ENCODE measurements at places on chromosomes 12 and 14.

DNA sequence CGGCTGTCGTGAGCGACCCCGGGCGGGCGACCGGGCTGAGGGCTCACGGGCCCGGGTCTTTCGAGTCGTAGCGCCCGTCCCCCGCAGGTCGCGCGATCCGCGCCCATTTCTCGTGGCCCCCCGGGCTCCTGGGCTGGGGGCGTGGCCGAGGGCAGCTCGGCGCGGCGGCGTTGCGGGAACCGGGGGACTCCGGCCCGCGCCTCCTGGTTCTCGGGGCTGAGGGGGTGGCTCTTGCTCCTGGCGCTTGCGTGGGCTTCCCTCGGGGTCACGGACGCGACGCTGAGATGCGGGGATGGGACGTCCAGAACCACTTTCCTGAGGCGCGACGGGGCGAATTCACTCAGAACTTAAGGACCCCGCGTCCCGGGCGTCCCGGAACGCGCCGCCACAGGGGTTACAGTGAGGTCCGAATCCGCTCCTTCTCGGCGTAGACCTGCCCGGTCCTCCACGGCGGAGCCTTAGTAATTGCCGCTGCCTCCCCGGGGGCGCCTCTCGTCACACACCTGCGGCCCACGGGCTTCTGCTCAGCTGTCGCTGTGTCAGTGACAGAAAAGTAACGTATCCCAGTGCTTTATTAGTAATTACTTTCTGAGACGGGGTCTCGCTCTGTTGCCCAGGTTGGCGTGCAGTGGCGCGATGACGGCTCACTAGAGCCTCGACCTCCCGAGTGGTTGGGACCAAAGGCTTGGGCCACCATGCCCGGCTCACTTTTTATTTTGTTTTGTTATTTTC lies 606 bp downstream of the EP400 start:
- peak; percentile 15 for DNase-seq

DNA sequence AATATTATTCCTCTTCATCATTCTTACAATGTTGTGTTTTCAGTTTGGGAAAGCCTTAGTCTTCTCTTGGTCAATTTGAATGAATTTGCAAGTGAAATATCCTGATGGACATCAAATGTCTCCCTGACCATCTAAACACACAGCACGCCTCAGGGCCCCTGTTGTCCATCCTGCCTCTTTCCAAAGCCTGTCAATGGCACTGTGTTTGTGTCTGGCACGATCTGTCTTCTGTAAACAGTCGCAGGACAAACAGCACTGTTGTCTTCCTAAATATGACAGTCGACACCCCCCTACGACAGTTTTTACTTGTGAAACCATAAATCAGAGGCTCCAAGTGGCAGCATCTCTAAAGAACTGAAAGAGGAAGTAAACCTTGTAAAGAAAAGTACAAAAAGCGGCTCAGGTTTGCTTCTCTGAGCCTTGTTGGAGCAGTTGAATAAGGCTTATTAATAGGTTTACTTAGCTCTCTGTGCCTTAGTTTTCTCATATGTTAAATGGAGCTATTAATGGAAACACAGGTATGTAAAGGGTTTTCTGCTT lies 285.8 kb downstream of the NRXN3 start:
- DNase-seq = no peak

DNA sequence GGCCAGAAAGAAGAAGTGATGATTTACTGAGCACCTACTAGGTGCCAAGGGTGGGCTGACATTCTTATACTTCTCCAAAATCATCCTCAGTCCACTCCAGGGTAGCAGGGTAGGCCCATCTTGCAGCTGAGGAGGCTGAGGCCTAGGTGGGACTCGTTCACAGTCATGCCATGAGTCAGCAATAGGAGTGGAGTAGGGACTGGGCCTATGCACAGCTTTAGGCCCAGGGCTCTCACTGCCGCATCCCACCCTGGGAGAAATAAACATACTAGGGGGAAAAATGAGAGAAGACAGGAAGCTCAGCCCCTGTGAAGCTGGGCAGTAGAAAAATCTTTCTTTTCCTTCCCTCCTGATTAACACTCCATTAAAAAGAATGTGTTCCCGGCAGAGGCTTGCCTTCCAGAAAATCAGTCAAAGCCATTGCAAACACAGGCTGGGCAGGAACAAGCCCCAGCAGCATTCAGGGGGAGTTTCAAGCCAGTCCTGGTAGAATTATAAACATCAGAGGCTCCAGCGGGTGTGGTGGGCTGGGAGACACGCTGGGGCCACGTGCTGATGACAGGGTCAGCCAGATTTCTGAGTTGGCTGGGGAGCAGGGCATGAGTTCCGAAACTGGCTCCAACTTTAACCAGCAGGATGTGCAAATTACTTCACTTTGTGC lies 1.8 kb downstream of the HSPB8 start:
- DNase-seq = no peak

- DNase-seq = no peak
These were observed 5.2 kb downstream of the ATP6V0A2 start for GRCh38 chr12:123717350-123717749.

GRCh38 chr14:105465209-105466031 lies 9.2 kb upstream of the CRIP2 start:
- DNase-seq = no peak

GRCh38 chr14:105280525-105280924 lies 20.3 kb downstream of the BRF1 start:
- DNase-seq = no peak

DNA sequence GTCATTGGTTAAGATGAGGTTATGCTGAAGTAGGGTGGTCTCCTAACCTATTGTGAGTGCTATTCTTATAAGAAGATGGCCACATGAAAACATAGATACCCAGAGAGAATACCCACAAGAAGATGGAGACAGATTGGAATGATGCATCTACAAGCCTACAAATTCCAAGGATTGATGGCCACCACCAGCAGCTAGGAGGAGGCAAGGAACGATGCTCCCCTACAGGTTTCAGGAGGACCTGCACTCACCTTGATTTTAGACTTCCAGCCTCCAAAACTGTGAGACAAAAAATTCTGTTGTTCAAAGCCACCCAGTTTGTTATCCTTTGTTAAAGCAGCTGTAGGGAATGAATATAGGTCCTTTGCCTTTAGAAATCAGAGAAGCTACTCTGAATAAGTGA lies 227.4 kb downstream of the NEDD1 start:
- DNase-seq = no peak

- DNase-seq = peak; percentile 57
These were observed 5.8 kb downstream of the CTDSP2 start for GRCh38 chr12:57840726-57841125.

GRCh38 chr12:57131896-57132744 lies 3.8 kb downstream of the LRP1 start:
- DNase-seq = no peak

GRCh38 chr12:21546716-21547115 lies 20.6 kb downstream of the SPX start:
- DNase-seq = no peak

GRCh38 chr14:49206828-49207227 lies 379.4 kb downstream of the RPS29 start:
- no peak for DNase-seq

- no peak for DNase-seq
These were observed 14.5 kb upstream of the FLVCR2 start for GRCh38 chr14:75563931-75564330.

DNA sequence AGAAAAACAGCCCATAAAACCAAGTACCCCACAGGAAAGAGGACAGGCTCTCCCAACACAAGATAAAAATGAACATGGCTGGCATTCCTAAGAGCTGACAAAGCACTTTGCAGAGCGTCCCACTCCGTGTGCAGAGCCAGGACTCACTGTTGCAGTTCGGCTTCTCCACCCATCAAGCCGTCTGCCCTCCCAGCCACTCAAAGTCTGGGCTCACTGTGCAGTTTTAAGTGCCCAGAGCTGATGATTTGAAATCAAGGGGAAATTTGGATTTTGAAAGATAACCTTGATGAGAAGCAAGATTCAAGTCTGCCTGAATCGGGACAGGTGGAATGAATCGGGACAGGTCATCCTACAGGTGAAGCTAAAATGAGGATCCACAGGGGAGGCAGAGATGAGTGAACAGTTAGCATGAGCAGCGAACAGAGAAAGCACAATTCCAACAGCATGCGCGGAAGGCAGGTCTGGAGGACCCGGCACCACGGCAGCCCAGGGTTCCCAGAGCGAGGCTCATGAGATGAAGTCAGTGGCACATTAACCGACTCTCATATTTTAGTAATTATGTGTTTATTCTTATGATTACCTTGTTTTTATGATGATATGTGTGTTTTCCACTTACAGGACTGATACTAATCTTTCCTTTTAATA lies 39.8 kb upstream of the GPR68 start:
- no peak for DNase-seq

- DNase-seq = no peak
These were observed 12.5 kb downstream of the SGPP1 start for GRCh38 chr14:63715360-63715759.

DNA sequence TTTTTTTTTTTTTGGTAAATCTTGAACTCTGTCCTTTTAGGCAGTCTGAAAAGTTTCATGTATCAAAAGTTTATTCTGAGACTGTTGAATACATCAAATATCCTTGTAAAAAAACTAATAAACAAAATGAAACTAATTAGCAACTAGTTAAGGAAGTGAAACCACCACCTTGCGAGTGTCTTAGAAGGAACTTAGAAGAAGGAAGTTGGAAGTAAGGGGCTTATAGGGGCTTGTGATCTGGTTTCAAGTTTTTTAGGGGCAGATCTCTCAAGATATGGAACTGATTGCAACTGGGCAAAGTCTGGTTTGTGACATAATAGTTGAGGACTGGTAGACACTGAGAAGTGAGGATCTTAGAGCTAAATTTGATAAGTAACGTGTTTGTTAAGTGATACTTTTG lies 748.8 kb downstream of the C12orf50 start:
- DNase-seq = no peak
